Fibroblast of mammary gland (primary cell): ENCODE measurements at places on chromosomes 5 and 9.
A peak's percentile ranks its signal among the peaks of the same experiment; 100 is the strongest.

DNA sequence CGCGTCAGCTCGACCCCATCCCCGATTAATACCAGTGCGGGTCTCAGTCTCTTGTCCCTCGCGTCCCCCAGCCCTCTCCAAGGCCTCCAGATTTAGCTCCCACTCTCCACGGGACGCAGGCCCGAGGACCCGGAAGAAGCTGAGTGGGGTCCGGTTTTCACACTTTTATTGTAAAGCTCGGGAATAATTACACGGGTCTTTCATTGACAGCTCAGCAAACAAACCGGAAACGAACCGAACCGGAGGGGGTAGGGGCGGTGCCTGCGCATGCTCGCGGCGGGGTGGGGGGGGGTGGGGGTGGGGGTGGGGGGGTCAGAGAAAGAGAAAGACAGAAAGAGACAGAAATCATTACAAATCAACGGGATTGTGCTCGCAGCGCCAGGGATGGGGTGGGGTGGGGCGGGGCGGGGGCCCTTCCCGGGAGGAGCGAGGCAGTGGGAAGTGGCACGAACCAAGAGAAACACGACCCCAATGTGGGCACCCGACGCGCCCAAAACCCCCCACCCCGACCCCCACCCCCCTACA is 27.9 kb downstream of the PCDH1 start:
- DNase-seq: peak; percentile 20

GRCh38 chr5:124780011-124780410 is 33.6 kb upstream of the ZNF608 start:
- no peak for DNase-seq

DNA sequence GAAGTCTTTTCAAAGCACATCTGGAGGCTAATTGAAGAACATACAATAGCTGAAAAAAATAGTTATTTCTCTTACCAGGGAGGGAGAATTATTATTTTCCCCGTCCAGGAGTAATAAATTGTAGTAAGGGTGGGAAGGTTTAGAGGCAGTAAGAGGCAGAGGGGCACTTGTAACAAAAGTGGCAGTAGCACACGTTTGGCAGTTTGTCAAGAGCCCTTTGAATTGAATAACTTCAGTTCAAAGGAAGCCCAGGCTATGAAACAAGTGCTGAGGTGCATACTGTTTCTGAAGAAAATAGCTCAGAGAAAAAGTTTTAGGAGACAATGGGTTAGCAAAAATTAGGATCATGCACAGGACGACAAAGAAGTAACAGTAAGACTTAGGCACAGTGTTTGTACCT is 451.3 kb downstream of the LRRC70 start:
- DNase-seq: no peak

- DNase-seq: peak; percentile 13
Measured at GRCh38 chr5:75510836-75511434, 494 bp downstream of the CERT1 start.

- no peak for DNase-seq
Measured at GRCh38 chr5:101103874-101104273, 200.8 kb upstream of the ST8SIA4 start.
